Stimulated activated CD4-positive, alpha-beta T cell treated with anti-CD3 and anti-CD28 coated beads, Interleukin-12 subunit alpha, Interleukin-12 subunit beta, amount 100 ng/mL, for 24 hours (primary cell): ENCODE measurements at places on chromosomes 2 and 18.

- no peak for DNase-seq
Measured at GRCh38 chr2:109380502-109381326, 233.1 kb downstream of the SEPTIN10 start.

GRCh38 chr2:241891988-241892298, 22.4 kb downstream of the RTP5 start:
- no peak for DNase-seq

DNA sequence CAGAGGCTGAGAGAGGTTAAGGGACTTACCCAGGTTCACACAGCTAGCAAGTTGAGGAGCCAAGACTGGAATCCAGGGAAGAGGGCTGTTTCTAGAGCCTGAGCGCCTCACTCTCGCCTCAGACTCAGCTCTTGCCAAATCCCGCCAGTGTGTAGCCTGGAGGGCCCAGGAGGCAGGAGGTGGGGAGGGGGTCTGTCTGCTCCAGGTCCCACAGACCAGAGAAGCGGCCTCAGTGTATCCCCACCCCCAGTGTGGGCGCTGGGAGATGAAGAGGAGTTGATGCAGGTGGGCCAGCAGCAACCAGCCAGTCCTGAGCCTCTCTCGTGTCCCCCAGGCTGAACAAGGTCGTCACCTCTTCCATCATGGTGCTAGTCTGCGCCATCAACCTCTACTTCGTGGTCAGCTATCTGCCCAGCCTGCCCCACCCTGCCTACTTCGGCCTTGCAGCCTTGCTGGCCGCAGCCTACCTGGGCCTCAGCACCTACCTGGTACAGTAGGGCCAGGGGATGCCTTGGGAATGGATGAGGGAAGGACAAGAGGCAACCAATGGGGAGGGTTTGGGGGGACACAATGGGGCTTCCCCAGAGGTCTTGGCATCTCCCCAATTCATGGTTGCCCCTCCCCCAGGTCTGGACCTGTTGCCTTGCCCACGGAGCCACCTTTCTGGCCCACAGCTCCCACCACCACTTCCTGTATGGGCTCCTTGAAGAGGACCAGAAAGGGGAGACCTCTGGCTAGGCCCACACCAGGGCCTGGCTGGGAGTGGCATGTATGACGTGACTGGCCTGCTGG, 5.2 kb upstream of the CTDSP1 start:
- no peak for DNase-seq

- DNase-seq: no peak
Measured at GRCh38 chr2:188898261-188898660, 75.9 kb upstream of the COL3A1 start.

DNA sequence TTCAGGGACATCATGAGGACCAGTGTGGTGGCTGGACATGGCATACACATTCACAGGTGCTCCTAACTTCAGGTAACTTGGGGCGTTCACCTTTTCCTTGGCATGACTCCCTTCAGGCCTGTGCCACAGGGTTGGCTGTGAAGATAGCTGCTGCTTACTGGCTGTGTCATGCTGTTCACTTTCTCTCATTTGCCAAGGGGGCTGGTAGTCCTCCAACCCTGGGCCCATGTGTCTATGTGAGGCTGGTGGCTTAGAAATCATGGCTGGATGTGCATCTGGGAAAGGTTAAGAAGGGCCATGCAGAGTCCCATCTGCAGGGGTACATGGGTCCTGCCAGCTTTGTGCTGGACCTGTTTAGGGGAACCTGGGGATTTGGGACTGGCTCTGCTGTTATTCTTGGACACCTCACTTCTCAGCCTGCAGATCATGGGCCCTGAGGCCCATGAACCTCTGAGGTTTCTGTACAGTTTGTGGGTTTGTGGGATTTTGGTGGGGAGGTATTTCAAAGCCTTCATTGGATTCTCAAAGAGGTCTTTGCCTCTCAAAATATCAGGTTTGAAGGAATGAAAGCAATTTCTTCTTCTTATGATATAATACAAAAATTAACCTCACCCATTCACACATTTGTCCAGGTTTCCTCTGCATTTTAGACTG, 62.9 kb downstream of the FHOD3 start:
- DNase-seq: no peak
